COR-L47 (cell line): ENCODE measurements at places on chromosomes 13 and 19.

- DNase-seq = no peak
These were observed 8.2 kb downstream of the NALCN start for GRCh38 chr13:101408154-101408553.

- no peak for DNase-seq
These were observed 31.4 kb downstream of the SCGB2B2 start for GRCh38 chr19:34645551-34645950.

GRCh38 chr13:27918918-27919658 is 712 bp upstream of the PDX1 start:
- no peak for DNase-seq

DNA sequence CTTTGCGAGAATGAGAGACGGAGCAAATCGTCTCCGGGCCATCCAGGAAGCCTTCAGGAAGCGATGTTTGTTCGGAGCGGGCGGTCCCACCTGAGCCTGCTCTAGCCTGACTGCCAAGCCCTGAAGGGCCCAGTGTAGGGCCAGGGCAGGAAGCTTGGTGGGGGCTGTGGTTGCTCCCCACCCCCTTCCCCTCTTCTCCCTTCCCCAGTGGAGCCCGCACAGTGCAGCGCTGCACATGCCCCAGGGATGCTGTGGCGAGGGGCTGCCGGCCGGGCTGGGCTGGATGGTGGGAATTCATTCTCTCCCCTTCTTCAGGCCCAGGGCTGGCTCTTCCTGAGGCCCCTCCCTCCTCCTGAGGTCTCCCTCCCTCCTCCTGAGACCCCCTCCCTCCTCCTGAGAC is 7.1 kb upstream of the GRTP1 start:
- DNase-seq = no peak

GRCh38 chr13:92463134-92463533 is 763.5 kb upstream of the GPC6 start:
- DNase-seq = peak; percentile 84

DNA sequence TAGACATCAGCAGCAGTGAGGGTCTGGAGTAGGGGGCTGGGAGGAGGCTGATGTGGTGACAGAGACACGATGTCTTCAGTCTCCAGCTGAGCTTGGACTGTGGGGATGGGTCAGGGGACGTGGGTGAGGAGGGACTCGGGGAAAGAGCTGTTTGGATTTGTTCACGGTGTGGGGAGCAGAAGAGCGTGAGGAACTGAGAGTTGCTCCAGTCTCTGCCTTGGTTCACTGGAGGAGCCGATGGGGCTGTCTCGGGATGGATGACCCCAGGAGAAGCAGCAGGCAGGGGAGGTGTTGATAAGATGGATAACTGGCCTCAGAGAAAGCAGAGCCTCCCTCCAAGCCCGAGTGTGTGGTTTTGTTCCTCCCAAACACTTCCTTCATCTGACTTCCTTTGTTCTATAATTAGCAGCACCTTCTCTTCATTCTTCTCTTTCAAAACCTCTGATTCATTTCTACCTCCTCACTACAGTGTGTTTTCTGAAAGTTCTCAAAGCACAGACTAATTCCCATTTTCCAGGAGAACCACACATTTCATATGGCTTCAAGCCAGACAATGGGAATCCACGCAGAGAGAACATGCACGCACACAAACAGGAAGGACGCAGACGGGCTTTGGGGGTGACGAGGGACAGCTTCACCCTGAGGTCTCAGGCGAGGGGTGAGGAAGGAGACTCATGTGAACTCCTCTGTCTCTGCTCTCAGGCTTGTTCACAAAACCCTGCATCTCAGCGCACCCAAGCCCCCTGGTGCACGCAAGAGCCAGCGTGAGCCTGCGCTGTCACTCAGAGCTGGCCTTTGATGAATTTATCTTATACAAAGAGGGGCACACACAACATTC is 18.6 kb downstream of the LAIR2 start:
- no peak for DNase-seq

DNA sequence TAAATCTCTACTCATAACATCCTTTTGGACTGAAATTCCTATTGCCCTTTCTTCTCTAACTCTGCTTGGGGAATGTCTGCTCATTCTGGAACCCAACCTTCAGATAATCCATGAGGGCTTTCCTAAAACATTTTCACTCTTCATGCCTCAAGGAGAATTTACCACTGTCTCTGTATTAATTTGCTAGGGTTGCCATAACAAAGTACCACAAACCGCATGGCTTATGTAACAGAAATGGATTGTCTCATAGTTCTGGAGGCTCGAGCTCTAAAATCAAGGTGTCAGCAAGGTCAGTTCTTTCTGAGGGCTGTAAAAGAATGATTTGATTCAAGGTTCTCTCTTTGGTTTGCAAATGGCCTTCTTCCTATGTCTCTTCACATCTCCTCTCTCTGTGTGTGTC is 209.7 kb downstream of the LACC1 start:
- DNase-seq = no peak

GRCh38 chr19:1408300-1409203 is 1.2 kb downstream of the DAZAP1 start:
- no peak for DNase-seq

- DNase-seq = no peak
These were observed 102.1 kb downstream of the ATP8A2 start for GRCh38 chr13:25473864-25474263.

GRCh38 chr13:27130223-27130978 is 41.2 kb downstream of the USP12 start:
- no peak for DNase-seq

- no peak for DNase-seq
These were observed 3.7 kb downstream of the ZSCAN22 start for GRCh38 chr19:58330458-58330857.
